Foreskin fibroblast (primary cell): ENCODE measurements at places on chromosomes 7 and 10.
A peak's percentile ranks its signal among the peaks of the same experiment; 100 is the strongest.

DNA sequence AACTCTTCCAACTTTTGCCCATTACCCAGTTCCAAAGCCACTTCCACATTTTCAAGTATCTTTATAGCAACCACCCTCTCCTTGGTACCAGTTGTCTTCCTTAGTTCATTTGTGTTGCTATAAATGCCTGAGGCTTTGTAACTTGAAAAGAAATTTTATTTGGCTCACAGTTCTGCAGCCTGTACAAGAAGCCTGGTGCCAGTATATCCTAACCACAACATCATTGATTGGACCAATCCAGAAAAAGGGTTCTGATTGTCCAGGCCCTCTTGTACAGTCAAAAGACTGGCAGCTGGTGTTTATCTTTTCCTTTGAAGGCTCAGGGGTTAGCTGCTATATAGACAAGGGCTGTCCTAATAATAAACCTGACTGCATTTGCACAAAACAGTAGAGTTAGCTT, 21.1 kb upstream of the ABCC2 start:
- DNase-seq = no peak

DNA sequence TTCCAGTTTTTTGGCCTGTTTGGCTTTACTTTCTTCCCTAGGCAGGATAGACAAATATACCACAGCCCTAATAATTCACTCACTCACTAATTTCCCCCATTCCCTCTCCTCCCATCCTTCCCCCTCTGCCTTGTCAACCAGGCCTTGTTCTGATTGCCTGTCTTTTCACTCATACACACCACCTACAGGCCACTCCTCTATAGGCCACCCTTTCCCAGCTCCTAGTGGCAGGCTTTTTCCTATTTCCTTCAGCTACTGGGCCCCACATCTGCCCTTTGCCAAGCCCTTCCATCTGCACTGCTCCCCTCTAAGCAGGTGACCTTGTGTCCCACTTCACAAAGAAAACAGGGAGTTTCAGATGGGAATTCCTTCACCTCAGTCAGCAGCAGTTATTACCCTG, 59.8 kb upstream of the MSRB2 start:
- DNase-seq = peak; percentile 10

DNA sequence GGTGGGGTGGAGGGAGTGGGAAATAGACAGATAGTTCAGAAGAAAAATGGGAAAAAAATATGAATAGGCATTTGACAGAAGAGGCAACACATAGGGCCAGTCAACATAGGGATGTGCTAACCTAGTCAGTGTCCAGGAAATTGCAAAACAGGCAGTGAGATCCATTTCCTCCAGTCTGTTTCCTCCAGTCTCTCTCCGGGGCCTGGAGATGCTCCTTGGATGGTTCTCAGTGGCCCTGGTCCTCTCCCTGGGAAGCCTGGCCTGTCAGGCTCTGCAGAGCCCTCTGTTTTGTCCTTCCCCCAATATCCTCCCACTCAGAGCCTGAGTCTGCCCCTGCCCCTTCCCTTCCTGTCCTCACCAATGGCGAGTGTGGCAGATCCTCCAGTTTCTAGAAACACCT, 52.6 kb downstream of the SYPL1 start:
- DNase-seq = no peak

DNA sequence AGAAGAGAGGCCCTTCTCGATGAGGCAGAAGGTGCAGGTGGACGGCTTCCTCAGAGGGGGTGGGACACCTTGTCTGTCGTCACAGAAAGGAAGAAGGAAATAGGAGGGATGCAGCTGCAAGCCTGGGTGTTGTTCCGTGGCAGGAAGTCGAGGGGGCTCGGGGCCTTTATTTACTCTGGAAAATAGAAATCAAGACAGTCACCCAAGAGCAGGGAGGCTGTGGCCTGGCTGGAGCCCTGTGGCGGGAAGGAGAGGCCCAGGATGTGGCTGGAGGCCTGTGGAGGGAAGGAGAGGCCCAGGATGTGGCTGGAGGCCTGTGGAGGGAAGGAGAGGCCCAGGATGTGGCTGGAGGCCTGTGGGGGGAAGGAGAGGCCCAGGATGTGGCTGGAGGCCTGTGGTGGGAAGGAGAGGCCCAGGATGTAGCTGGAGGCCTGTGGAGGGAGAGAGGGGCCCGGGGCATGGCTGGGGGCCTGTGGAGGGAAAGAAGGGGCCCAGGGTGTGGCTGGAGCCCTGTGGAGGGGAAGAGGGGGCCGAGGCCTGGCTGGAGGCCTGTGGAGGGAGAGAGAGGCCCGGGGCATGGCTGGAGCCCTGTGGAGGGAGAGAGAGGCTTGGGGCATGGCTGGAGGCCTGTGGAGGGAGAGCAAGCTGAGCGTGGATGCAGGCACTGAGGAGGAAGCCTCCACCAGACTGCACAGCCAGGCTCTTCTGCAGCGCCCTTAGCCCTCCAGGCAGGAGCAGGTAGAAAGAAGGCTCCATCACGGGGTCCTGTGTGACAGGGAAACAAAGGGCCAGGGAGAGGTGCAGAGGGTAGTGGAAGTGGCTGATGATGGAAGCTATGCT, 97.3 kb upstream of the SFMBT2 start:
- no peak for DNase-seq

DNA sequence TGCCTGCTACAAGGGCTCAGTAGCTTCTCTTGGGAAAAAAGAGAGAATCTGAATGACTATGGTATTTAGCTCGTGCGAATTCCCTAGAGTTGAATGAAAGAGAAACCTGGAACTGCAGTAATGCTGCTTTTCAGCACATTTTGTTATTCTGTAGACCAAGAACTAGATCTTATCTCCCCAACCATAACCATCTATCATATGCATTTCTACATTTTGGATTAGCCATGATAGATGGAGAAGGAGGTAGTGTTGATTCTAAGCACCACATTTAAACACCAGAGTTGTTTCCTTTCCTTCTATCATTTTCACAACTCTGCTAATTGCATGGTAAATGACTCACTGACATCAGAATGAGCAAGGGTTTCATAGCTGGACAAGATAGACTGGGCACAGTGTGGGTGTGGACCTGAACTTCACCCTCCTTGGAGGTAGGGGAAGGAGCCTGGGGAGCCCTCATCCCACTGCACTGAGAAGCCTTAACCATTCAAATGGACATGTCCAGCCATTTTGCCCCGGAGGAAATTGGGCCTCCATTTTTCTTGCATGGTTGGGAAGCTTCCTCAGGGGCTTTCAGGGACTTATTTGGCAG, 55.3 kb upstream of the BMPER start:
- no peak for DNase-seq

GRCh38 chr7:111736552-111736874, 174.2 kb upstream of the IMMP2L start:
- DNase-seq = peak; percentile 52

DNA sequence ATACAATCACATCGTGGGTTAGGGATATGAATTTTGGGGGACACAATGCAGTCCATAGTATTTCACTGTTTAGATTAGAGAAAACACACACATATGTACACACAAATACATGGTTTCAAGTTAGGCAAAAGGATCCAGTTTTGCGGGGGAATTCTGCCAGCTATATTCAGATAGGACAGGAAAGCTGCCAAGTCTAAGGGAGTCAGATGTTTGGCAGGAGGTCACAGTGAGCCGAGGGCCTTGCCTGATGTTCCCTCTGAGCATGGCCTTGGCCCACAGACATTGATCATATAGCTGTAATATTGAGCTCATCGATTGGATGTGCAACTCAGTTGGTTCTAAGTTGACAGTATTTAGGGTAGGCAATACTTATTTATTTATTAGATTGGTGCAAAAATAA, 122.8 kb downstream of the ADRA2A start:
- DNase-seq = no peak

DNA sequence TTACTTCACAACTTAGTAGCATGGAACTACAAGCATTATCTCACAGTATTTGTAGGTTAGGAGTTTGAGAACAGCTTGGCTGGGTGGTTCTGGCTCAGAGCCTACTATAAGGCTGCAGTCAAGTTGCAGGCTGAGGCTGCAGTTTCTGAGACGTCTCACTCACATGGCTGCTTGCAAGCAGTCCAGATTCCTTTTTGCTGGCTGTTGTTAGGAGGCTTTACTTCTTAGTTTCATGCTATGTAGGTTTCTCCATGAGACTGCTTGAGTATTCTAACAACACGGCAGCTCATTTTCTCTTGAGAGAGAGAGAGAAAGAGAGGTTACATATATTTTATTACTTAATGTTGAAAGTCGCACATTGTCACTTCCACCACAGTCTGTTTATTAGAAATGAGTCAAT, 1073.9 kb downstream of the NXPH1 start:
- no peak for DNase-seq

GRCh38 chr10:93757136-93757535, 600 bp upstream of the LGI1 start:
- DNase-seq = no peak

DNA sequence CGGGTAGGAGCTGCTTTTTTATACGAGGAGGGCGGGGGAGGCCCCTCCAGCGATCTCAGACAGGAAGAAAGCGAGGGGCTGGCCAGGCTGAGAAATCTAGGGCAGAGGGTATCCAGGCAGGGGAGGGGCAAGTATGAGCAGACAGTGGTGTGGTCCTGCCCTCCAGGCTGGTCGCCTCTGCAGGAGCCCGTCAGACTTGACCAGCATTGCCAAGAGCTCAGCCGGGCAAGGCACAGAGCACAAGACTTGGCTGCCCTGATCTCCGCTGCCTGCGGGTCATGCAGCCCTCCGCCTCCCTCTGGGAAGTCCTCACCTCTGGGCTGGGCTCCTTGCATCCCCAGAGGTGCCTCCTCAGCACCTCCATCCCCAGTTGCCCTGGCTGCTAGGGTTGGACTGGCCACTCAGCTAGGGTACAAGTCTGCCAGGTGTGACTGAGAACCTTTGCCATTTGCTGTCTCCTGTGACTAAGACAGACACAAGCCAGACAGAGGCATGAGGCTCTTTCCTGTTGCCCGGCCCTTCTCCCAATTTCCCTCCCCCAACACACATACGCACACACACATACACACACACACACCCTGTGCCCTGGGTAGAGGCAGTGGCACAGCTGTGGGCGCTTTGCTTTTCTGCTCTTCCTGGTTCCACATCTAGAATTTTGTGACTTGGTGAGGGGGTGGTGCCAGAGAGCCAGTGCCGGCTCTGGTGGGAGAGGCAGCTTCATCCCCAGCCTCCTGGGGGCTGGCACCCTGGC, 59.1 kb upstream of the PPIF start:
- no peak for DNase-seq

DNA sequence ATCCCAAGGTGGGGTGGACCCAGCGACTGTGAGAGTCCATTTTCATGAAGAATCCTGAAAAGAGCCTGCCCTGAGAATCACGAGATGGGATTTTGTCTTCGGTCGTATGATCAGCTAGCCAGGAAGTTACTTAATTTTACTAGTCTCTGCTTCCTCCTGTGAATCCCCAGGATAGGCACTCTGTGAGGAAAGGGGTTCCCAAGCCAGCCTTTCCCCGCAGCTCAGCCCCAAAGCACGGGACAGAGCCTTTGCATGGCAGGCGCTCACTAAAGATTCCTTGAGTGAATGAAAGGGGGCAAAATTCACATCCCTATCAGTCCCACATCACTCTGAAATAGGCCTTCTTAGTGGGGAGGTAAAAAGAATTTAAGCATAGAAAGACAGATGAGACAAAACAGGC, 219.6 kb downstream of the ADARB2 start:
- no peak for DNase-seq

DNA sequence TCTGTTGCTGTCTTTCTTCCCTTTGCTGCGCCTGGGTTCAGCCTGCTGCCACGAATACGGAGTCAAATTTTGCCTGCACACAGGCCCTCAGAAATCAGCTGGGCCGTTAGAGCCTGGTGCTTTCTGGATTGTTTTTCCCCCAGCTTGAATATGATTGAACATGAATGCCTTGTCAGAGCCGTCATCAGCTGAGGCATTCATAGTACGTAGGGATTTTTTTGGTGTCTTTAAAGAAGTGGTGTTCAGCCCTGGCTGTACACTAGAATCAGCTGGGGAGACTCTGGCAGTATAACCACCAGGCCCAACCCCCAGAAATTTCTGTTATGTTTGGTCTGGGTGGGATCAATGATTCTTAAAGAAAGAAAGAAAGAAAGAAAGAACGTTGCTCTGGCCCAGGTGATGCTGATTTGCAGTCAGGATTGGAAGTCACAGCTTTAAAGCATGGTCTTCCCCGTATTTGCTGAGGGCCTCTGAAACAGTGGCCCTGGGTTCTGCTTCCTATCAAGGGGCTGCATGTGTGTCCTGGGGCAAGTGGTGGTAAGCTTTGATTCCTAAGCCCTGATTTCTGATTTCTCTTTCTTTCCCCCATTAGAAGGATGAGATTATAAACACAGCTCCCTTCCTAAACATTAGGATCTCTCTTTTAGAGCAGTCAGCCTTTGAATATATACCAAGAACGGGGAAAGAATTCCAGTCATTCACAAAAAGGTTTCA, 24.7 kb downstream of the NUB1 start:
- DNase-seq = peak; percentile 33

- DNase-seq = no peak
Measured at GRCh38 chr10:86293396-86293791, 73.2 kb downstream of the GRID1 start.

DNA sequence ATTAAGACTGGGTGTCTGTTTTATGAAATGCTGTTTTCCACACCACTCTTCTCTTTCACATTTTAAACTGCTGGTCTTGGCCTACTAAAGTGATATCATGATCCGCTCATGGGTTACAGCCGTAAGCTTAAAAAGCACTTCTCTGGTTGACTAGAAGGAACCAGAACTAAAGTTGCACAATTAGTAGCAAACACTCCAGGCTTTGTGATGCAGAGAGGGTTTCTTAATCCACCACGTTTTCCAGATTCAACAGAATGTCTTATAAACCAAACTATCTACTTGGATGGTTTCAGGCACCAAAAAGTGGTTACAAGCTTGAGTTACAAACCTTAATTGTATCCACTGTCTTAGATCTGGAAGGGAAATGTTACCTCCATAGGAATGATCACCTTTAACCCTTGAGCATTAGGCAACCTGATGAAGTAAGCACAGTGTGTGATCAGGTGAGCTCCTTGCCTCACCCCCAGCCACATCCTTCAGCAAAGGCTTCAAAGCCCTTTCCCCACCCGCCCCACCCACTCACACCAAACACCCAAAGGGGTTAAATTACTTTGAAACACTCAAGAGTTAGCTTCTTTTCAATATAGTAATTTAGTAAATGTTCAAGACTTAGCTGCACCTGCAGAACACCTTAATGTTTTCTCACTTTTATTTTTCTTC, 3.5 kb downstream of the ELMO1 start:
- DNase-seq = no peak

DNA sequence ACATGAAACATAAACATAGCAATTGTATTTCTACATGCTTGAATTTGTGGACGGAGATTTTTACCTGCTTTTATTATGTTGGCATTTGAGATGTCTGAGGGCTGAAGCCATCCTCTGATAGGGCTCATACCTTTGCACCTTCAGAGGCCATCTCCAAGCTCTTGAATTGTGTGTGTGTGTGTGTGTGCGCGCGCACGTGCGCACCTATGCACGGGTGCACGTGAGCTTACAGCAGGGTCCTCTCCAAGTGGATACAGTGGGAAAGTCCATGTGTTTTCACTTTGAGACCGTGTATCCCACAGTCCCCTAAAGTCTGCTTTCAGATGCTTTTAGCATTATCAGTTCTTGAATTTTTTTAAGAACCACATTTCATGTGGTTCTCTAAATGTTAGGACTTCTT, 178.6 kb downstream of the RAB11FIP2 start:
- DNase-seq = no peak

GRCh38 chr7:18489624-18490023, 5.9 kb upstream of the HDAC9 start:
- DNase-seq = no peak

- DNase-seq = no peak
Measured at GRCh38 chr7:11170175-11170574, 196.5 kb downstream of the PHF14 start.
